AG20443 (cell line): ENCODE measurements at places on chromosomes 12 and 14.

GRCh38 chr14:68027276-68027675, 207.7 kb downstream of the RAD51B start:
- DNase-seq, result no peak

GRCh38 chr14:87139299-87139698, 853.7 kb downstream of the GALC start:
- DNase-seq, result no peak

DNA sequence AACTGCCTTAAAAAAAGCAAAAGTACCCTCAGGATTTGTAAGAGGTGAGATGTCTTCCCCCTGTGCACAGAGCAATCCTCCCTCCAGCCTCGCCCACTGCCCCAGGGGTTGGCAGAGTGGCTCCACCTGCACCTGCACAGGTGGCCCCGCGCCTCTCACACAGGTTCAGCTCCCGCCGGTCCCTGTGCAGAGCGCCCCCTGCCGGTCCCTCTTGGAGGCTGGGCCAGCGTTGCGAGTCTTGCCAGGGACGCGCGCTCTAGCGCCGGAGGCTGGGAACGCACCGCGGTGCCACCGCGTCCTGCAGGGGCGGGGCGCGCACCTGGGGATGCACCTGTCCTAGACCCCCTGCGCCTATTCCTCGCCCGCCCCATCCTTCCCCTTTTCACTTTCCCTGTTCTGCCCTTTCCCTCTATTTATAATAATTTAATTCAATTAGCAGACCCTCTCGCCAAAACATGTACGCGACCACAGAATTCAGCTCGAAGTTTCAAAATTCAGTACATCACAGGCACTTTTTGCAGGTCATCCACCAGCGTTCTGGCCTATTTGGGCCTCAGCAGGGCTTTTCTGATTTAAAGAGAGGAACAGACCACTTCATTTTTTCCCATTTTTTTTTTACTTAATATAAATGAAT, 618.6 kb downstream of the AACS start:
- DNase-seq, result no peak

GRCh38 chr14:85336817-85337216, 193.1 kb upstream of the FLRT2 start:
- no peak for DNase-seq

GRCh38 chr12:120847392-120847791, 56.8 kb downstream of the SPPL3 start:
- DNase-seq, result no peak

- no peak for DNase-seq
These were observed 37.6 kb downstream of the MUCL1 start for GRCh38 chr12:54891717-54892478.

GRCh38 chr12:47159348-47159747, 79.6 kb upstream of the AMIGO2 start:
- DNase-seq, result no peak

GRCh38 chr14:26594148-26594547, 3.7 kb downstream of the NOVA1 start:
- no peak for DNase-seq

GRCh38 chr12:113932381-113933196, 33.5 kb downstream of the RBM19 start:
- peak; percentile 61 for DNase-seq

- DNase-seq, result no peak
These were observed 31.0 kb upstream of the BTG1 start for GRCh38 chr12:92176646-92177045.

- no peak for DNase-seq
These were observed 273.3 kb upstream of the LRIG3 start for GRCh38 chr12:59193476-59194050.

DNA sequence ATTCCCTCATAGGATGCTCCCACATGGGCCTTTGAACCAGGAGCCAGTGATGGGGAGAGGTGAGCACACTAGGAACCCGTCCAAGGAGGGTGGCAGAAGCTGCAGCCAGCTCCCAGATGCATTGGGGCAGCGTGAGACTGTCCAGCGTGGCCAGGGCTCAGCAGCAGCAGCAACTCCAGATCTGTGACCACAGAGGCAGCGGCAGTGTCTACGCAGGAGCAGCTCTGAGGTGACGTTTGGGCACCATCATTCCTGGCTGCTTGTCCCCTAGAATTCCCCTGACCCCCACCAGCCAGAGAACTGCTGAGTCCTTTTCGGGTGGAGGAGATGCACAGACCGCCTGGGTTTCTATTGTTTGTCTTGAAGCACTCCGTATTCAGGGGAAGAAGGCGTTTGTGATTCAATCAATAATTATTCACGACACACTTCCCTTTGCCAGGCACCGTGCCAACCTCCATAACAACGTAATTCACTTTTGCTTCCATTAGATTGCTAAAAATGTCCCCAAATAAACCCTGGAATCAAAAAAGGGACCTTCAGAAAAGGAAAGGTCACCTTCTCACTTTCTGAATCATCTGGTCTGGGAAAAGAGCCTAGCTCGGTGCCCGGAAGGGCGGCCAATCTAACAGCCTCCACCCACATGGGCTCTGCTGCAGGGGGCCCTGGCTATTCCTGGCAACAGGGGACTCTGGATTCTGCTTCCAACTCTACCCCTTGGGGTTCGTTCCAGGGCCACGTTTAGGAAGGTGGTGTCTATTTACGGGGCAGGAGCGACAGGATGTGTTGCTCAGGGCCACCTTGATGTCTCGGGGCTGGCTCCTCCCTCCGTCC, 11.4 kb upstream of the BDKRB2 start:
- no peak for DNase-seq

DNA sequence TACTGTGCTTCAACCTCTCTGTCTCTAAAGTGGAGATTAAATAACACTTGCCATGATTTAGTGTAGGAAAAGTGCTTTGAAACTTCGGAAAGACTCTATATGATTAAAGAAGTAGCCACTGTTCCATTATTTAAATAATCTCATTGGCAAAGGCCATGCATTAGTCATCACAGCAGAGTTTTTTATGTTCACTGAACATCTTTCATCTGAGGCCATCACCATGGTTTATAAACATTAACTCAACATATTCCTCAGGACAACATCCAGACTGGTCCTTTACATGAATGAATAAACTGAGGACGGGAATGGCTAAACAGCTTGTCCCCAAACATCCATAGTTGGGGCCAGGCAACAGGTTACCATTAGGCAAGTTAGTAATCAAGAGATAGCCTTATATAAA, 124.6 kb upstream of the FRMD6 start:
- no peak for DNase-seq

DNA sequence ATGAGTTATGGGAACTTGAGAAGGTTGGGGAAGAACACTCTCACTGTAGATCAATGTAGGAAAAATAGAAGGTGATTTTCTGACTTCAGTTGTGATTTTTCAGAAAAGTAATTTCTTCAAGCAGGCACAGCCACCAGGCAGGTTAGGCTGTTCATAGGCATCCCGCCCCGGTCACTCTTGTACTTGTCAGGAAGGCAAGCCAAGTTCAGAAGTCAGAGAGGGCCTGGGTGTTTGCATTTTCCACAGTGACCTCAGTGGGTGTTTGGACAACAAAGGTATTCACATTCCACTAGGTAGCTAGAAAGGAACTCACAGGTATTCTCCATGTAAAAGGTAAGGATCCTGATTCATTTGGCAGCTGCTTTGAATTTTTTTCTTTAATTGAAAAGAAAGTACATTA, 3.0 kb upstream of the FAM234B start:
- no peak for DNase-seq

GRCh38 chr12:132653567-132654290, 33.4 kb downstream of the POLE start:
- DNase-seq, result no peak

DNA sequence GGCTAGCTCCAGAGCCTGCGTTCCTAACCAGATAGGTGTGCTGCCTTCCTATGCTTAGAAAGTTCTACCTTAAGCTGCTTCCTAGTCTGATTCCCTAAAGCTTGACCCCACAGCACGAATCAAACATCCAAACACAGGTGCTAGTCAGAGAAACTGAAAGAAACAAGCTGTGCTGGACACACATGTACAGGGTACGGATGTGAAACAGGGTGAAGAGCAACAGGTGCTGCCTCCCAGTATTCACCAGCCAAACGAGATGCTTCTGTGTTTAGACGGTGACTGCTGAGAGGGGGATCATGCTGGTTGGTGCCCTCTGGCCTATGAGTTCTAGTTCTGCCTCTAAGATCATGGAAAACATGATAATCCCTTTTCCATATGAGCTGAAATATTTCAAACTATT, 105.3 kb downstream of the GRIP1 start:
- DNase-seq, result no peak
